Renal cortex interstitium (tissue), 15 donors: ENCODE measurements at places on chromosomes 1 and 21. TPM values are rescaled to one million over a fixed set of nuclear protein-coding genes. Genes with fewer than 3 reads are reported as not detected.

Gene CLIC6
- polyA plus RNA-seq: 1.5 TPM

Gene GBP7
- not detected for polyA plus RNA-seq

Gene KCNC4
- polyA plus RNA-seq: 4.7 TPM

Gene OR2T11
- not detected for polyA plus RNA-seq

Gene GJA4
- polyA plus RNA-seq: 16.3 TPM

Gene SHCBP1L
- polyA plus RNA-seq: 0.50 TPM
